ENCODE measurements at places on chromosomes 1 and 21.

GRCh38 chr1:109443476-109443875, 17.2 kb upstream of the PSMA5 start:
- no peak for DNase-seq

- DNase-seq, result no peak
Measured at GRCh38 chr1:12244585-12244984, 14.8 kb downstream of the VPS13D start.

DNA sequence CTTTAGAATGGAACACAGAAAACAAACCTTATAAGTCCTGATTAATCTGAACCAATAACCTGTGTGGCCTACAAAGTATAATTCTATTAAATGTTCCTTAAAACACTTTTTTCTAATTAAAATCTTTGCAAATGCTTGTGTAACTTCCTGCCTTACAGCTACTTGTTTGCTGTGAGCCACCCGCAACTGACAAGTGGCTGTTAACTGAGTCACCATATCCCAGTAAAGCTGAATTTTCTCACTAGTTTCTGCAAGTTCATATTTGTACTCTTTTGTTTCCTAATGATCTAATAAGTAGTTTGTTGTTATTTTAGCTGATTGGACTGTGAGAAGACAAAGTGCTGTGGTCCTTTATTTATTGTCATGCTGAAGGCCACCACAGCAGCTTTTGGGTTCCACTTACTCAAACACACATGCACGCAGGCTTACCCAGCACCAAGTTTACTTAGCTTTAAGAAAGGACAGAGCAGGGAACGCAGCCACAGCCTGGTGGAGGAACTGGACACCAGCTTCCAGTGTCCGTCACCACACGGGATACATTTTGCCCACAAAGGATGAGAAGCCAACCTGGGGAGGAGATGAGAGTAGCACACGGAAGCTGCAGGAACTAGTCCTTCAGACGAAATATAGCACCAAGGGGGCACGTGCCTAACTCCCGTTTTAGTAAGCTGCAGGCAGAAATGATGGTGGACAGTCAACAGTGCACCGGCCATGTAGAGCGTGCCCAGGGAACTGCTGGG, 47.8 kb downstream of the LCA5L start:
- DNase-seq, result no peak

DNA sequence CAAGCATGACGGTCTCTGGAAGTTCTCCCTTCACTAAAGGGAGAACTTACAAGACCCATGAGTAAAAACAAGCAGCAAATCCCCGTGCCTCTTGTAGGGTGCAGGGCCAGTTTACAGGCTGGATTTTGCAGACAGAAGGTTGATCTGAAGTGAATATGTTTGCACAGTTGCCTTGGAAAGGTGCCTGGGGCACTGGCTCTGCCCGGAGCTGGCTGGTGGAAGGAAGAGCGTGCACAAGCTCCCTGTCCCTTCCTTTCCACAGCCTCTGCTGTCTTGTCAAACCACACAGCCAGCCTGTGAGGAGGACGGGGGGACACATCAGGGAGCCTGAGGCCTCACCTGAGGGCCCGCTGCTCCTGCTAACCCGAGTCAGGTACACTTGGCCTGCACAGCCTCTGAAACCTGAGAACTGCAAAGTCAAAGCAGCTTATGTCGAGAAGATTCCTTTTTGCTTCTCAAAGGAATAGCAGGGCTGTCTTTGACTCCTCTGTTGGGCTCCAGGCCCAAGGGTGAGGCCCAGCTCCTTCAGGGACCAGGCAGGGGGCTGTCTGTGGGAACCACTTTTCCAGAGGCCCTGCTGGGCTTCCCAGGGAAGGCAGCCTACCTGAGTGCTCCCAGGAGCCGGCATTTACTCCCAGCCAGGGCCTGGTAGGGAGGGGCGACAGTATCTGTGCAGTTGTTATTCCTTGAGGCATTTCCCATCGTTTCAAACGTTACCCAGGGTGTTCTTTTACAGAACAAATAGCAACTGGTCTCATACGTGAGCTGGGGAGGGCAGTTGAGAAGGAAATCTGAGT, 251.5 kb downstream of the SIPA1L2 start:
- DNase-seq, result no peak

DNA sequence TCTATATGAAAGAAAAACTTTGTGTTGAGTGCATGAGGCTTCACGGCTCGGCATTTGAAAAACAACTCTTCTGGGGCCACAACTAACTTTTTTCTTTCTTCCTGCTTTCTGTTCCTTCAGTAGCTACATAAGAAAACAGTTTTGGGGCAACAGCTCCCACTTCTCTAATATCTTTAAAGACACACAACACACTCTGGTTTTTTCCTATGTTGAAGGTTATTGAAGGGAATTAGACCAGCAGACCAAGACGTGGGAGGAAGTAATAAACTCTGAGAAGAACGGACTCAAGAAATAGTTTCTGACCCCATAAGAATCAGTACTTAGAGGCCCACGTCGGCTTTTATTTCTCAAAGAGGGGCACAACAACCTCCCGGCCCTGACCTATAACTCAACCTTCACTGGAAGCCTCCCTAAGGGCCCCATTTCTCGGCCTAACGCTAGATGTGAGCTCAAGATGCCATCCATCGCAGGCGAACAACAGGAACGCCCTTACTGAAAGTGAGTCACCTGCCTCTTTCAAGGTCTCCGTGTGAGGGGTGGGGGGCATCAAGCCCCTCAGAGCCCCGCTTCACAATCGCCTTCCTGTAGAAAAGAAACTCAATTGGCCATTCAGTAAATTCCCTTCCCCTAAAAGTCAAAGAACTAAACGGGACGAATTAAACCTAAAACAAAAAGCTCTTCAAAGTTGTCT, 844 bp downstream of the ZMYM6 start:
- DNase-seq, result peak; percentile 22

GRCh38 chr21:26320596-26320995, 150.0 kb upstream of the APP start:
- no peak for DNase-seq

GRCh38 chr1:230898748-230899147, 30.4 kb upstream of the C1orf198 start:
- DNase-seq, result no peak

DNA sequence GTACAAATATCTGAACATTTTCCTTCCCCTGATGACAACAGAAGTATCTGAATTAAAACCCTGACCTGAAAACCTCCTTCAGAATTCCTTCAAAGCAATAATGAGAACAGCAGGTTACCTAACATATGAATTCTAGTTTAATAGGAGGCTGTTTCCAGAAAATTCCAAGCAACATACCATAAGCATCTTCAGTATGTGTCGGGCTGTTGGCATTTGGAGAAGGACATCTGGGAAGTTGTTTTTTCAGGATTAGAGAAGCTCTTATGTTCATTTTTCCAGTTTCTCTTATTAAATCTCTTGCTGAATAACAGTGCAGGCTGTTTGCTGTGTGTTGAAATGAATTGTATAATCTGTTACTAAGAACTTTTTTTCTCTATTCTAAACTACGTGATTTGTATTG, 101.5 kb downstream of the PLA2G4A start:
- DNase-seq, result no peak

DNA sequence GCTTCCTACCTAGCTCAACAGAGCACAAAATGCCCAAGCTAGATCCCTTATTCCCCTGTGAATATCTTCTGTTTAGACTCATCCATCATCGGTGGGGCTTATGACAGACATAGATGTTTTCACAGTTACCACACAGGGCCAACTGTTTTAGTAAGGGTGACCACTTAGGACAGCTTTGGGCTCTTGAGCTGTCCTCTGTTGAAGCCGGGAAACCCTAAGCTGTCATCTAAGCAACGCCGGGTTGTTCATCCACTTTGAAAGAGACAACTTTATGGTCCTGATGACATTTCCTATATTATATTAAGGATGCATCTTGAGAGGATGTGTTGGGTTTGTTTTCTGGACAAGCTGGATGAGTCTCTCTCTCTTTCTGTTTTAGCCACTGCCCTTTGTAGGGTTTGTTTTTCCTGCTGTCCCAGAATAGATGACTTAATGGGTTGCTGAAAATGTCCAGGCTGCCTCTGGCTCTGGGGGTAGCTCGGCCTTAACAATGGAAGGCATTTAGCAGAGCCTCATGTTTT, 110.5 kb upstream of the UBE2U start:
- no peak for DNase-seq

DNA sequence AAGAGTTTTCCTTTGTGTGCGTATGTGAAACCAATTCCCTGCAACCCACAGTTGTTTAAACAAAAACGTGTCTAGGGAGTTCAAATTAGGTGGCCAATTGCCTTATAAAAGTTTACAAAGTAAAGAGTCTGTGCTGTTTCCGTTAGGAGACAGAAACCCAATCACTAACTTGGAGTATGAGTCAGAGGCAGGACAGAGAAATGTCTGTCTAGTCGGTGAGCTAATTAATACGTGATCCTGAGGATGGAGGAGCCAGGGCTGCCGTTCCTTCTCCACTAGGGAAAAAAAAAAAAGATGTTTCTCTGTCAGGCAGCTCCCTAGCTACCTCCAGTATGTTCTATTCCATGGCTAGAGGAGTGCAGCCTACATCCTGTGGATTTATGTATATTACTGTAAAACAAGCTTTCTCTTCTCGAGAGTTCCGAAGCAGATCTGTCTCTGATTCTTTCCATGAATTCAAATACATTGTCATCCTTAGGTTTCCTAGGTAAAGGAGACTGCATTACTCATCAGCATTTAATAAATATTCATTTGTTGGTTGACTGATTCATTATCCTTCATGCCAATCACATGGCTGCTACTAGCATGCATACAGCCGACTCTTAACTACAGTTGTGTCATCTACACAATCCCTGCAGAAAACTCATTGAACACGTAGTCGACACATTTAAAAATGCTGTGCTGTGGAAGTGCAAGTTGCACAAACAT, 430.6 kb downstream of the KIF26B start:
- no peak for DNase-seq

DNA sequence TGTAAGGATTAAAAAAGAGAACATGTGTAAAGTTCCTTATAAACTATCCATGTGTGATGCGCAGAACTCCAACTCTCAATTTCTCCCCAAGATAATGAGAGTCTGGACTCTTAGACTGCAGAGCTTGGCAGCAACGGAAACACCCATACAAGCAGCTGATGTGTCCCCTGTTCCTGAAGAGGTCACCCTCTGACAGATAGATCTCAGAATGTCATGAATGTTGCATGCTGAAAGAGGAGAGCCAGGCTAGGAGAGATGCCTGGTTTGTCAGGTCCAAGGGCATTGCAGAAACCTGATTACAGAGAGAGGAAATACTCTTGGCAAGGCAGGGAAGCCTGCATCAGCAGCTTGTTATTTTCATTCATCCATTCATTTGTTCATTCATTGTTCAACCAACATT, 24.2 kb downstream of the MTARC1 start:
- no peak for DNase-seq

DNA sequence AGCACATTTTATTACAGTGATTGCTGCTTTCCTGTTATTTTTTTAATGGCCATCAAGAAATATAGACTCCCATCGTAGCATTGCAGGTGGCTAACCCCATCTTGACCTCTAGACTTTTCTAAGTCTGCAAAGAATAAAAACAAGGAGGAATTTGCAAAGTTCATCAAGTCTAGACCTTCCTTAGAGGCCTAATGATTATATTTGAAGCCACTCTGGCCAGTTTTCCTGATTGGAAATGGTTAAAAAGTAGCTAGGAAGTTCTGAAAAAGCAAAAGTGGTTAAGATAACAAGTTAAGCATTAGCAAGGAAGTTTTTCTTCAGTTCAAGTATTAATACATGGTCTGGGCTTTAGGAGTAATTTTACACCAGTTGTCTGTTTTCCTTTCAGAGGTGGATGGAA, 16.7 kb upstream of the KCNJ15 start:
- no peak for DNase-seq

DNA sequence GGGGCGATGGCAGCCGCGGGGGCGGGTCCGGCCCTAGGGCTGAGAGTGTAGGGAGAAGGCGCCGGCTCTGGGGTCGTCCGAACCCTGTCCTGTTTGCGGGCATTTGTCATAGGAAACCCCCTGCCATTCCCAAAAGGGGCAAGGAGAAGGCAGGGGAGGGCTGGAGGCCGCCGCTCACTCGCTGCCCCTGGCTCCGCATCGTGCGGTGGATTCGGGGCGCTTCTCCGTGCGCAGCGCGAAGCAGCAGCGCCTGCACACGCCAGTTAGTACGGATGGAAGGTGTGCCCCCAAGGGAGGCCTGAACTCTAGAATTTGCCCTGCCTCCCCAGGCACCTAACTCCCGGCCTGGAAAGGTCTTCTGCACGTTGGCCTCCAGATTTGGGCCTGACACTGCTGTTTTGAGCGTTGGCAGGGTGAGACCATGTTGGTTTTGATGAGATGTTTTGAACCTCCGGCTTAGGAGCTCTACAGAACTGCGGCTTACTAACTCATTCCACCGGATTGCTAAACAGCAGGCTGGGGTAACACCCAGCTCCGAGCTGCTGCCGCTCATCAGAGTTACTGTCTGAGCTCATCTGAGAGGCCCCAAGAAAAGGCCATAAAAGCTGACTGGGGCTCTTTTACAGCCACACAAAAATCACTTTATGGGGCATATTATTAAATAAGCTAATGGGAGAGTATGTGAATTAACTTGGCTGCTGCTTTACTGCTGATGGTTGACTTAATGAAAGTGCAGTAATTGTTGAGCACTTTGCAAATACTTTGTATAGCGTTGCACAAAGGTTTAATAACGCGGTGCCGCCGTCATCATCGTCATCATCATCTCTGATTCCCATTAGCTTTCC, 987 bp downstream of the GPR137B start:
- no peak for DNase-seq

GRCh38 chr1:175569117-175569743, 174.2 kb downstream of the TNR start:
- DNase-seq, result no peak

GRCh38 chr1:9903801-9904527, 6.1 kb downstream of the CTNNBIP1 start:
- DNase-seq, result no peak

GRCh38 chr1:202266061-202266765, 72.6 kb downstream of the LGR6 start:
- DNase-seq, result no peak

DNA sequence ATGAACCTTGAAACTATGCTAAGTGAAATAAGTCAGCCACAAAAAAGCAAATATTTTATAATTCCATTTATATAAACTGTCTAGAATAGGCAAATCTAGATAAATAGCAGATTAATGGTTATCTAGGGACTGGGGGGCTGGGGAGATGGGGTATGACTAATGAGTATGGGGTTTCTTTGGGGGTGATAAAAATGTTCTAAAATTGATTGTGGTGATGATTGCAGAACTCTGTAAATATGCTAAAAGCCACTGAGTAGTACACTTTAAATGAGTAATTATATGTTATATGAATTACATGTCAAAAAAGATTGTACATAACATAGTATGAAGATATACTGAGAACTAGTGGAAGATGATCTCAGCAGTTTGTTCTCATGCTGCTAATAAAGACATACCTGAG, 675.0 kb downstream of the KIF26B start:
- no peak for DNase-seq
